Ammon's horn (tissue), 1 donor: ENCODE measurements at places on chromosomes 6 and 20.

- DNase-seq, result peak; percentile 9
These were observed 1.2 kb downstream of the NCOA5 start for GRCh38 chr20:46088409-46089166.

DNA sequence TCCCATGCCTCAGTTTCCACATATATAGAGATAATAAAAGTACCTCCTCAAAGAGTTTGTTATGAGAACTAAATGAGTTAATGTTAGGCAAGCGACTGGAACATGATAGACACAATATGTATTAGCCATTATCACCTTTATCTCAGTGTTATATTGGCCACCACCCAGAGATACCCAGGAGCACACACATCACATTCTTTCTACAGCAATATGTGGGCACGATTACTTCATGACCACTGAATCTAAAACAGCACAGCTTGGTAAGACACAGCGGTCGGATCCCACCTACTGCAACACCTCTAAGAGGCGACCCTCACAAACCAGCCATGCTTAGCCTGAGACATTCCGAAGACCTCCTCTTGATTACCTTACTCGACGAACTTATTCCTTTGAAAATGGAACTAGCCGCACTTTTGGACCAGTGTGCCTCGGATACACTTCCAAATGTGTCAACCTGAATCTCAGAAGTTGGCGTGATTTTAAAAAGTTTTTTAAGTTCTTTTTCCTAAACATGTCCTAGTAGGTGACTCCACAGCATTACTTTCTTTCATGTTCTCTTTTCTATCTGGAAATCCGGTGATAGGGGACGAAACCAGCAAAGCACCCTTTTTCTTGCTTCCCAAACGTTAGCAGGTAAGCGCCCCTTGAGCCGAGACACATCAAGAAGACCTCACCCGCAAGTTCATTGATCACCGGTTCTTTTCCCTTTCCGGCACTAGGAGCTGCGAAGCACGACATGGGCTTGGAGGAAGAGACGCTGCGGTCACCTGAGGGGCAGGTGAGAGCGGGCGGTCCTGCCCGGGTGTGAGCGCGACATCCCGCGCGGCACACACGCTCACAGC lies 923 bp downstream of the GMDS start:
- no peak for DNase-seq

DNA sequence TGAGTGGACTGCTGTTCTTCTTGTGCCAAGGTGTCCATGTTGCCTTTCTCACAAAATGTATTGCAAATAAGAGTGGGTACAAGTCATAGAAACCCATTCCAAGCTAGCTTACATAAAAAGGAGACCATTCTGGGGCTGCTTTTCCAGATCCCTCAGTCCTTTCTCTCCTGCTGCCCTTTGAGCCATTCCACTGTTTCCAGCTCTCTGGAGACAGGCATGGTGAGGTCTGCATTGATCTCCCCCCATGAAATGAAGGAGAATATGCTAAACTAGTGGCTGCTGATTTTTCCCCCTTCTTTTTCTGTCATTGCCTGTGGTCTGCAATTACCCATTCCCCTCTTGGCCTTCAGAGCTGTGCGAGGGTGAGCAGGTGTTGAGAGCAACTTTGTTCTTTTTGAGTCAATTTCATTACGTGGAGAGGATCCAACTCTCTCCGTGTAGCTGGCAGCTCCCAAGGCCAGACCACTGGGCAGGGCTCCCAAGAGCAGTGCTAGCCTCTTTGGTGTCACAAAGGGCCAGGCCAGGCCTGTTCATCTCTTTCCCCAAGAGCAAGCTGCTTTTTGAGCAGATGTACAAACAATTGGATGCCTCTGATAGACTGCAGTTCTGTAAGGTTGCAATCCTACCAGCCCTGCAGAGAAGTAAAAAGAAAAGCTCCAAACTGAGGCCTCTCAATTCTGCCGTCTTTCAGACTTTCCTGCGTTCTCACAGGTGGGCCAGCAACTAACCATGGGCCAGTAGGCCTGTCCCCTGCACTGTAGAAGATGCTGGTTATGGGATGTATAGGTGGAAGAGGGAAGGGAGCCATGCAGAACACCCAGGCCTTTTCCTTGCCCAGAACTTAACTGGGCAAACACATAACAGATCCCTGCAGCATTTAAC lies 96.1 kb upstream of the ARMC2 start:
- peak; percentile 48 for DNase-seq

- DNase-seq, result no peak
These were observed 11.0 kb downstream of the ROS1 start for GRCh38 chr6:117414770-117415169.

- peak; percentile 53 for DNase-seq
These were observed 5.5 kb downstream of the GRIK2 start for GRCh38 chr6:101398716-101399615.

DNA sequence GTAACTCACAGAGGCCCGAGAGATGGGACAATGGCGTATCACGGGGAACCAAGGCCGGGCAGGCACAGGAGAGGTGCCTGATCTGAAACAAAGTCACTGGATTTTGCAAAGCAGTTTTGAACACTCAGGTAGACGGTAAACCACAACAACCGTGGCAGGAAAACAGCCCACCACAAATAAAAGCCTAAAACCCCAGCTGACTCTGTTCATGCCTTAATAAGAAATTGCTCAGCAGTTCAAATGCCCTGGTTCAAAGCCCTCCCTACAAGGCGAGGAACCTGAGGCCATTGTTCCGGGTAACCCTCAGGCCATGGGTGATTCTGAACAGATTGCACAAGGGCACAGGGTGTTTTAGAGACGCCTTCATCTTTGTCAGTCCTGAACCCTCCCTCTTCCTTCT lies 114.2 kb downstream of the MAP3K7 start:
- no peak for DNase-seq

- no peak for DNase-seq
These were observed 2.2 kb upstream of the KIF25 start for GRCh38 chr6:167995302-167995701.

DNA sequence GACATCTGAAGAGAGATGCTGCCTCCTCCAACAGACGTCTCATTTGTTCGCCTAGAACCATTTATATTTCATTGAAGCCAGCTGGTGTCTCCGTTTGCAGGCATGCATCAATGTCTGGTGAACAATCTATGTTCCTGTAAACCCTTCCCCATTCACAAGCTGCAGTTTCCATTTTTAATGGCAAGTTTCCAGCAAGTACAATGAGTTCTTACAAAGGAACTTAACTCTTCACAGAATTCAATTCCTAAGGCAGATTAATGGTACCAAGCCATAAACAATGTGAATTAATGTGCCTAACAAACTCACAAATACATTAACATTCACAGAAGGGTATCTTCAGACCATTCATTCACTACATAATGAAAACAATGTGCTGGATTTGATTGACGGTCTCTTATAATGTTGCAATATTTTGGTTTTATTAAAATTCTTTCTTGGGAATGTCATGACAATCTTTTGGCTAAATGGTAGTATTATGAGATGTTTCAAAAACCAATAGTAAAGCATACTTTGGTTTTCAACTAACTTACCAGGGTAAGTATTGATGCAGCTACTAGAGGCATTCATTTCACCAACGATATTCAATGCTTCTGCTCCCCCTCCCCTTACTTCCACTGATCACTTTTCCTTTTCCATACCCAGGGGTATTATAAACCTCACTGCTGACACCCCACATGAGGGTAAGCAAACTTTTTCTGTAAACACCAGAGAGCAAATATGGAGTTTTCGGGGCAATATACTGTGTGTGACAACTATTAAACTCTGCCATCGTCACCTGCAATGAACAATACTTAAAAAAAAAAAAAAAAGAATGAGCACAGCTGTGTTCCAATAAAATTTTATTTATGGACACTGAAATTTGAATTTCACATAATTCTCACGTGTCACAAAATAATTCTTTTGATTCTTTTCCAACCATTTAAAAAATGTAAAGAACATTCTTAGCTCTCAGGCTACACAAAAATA lies 4.2 kb downstream of the AKIRIN2 start:
- DNase-seq, result peak; percentile 75

GRCh38 chr20:51696304-51697071 lies 71.7 kb downstream of the ATP9A start:
- no peak for DNase-seq

DNA sequence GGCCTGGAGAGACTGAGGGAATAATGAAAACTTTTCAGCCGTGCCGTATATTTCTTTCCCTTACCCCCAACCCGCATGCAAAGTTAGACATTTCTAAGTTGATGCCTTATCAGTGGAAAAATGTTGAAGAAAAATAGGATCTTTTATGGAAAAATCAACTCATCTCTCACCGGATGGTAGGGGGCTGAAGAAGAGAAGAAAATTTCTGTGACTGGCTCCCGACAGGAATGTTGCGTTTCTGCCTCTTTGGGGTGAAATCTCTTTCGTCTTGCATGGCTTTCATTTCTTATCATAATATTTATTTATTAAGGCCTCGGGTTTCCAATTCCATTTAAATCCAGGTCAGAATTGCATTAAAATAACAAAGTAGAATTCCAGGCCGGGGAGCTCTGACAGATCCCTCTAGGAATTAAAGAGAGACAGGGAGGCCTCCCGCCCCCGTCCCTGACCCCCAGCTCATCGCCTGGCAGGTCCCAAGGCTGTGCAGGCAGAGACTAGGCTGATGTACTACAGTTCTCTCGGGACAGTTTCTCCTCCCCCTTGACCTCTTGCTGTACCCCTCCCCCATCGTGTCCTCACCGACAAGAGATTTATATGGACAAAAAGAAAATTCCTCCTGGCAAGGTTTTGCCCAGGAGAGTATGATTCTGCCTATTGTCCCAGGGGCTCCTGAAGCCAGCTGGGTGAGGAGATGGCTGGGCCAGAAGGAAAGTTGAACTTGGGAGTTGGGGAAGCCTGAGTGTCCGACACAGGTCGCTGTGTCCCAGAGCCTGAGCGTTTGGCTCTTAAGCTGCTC lies 1.3 kb downstream of the SCUBE3 start:
- DNase-seq, result no peak

DNA sequence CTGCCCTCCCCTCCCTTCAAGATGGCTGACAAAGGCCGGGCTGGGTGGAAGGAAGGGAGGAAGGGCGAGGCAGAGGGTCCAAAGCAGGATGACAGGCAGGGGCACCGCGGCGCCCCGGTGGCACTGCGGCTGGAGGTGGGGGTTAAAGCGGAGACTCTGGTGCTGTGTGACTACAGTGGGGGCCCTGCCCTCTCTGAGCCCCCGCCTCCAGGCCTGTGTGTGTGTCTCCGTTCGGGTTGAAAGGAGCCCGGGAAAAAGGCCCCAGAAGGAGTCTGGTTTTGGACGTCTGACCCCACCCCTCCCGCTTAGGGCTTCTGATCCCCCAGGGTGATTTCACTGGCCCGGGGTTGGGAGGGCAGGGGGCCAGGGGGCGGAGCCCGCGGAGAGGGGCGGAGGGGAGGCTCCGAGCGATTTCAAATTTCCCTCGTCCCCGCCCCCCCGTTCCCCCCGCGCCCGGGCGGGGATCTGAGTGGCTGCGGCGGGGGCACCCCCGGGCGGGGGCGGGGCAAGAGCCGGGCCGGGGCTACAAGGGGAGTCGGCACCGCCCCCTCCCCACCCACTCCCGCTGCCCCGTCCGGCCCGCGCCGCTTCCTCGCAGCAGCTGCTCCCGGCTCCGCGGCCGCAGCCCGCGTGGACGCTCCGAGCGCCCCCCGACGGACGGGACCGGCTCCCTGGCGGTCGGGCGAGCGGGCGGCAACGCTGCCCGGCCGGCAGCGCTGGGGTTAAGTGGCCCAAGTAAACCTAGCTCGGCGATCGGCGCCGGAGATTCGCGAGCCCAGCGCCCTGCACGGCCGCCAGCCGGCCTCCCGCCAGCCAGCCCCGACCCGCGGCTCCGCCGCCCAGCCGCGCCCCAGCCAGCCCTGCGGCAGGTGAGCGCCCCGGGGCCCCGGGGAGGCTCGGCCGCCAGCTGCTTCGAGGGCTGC lies at the start of gene DNMT3B:
DNMT3B (plus strand) TSS at position 555 of the 923 bp plus-strand sequence. CDS start 17,939 bp downstream, outside the sequence.
- DNase-seq, result peak; percentile 70

GRCh38 chr6:134455319-134455718 lies 137.4 kb upstream of the SGK1 start:
- DNase-seq, result no peak

DNA sequence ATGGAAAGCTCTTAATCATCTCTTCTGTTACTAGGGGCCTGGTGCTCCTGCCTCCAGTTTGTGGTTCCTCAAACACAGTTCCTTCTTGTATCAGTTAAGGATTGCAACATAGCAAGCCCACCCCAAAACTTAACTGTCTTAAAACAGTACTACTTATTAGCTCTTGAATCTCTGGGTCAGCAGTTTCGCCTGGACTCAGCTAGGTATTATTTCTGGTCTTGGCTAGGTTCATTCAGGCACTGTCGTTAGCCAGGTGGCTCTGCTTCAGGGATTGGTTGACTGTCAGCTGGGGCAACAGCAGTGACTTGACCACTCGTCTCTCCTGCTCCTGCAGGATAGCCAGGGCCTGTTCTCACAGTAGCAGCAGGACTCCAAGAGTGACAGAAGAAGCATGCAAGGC lies 30.0 kb upstream of the RALY start:
- DNase-seq, result no peak

GRCh38 chr20:2141600-2142575 lies 40.3 kb downstream of the STK35 start:
- no peak for DNase-seq

DNA sequence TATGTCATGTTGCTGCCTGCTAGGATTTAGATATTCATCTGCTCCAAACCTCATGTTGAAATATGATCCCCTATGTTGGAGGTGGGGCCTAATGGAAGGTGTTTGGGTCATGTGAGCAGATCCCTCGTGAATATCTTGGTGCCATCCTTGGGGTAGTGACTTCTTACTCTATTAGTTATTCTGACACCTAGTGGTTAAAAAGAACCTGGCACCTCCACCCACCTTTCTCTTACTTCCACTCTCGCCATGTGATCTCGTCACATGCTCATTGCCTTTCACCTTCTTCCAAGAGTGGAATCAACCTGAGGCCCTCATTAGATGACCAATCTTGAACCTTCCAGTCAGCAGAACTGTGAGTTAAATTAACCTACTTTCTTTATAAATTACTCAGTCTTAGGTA lies 549.4 kb upstream of the SYNCRIP start:
- no peak for DNase-seq

- no peak for DNase-seq
These were observed 37.0 kb upstream of the XRN2 start for GRCh38 chr20:21266191-21266536.

GRCh38 chr20:2378893-2379292 lies 1.8 kb upstream of the TGM6 start:
- DNase-seq, result no peak

DNA sequence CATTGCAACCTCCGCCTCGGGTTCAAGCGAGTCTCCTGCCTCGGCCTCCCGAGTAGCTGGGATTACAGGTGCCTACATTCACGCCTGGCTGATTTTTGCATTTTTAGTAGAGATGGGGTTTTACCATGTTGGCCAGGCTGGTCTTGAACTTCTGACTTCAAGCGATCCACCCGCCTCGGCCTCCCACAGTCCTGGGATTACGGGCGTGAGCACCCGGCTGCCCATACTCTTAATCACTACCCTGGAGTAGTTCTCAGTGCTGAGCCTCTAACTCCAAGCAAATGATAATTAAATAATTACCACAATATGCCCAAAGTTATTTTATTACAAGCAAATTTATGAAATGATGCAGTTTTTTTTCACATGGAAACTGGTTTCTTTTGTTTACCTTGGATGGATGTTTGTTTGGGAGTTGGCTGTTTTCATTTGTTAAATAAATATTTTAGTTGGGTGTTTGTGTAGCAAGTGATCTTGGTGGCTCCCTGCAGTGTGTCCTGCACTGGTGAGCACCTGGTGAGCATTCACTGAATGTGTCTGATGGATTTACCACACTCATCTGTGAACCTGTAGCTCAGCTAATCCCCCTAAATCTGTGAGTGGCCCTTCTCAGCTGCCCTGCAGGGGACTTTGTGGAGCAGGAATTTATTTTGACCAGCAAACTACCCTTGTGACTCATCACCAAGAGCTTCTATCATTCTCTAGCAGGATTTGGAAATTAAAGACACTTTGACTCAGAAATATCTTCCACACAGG lies 36.9 kb downstream of the UTRN start:
- no peak for DNase-seq
